ENCODE measurements at places on chromosomes 11 and 22.

DNA sequence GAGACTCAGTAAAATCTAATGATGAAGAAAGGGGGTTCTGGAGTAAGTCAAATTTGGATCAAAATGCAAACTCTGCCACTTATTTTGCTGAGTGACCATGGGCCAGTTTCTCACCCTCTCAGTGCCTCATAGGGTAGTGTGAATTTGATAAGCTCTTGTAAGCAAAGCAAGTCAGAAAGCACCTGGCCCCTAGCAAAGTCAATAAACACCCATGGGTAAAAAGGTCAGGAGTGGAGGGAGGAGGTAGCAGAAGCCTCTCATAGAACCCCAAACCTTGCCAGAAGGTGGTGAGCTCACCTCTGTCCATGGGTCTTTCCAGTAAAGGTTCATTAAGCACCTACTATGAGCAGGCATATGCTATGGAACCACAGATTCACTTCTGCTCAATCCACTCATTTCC, 18.5 kb upstream of the CACNG2 start:
- no peak for DNase-seq

DNA sequence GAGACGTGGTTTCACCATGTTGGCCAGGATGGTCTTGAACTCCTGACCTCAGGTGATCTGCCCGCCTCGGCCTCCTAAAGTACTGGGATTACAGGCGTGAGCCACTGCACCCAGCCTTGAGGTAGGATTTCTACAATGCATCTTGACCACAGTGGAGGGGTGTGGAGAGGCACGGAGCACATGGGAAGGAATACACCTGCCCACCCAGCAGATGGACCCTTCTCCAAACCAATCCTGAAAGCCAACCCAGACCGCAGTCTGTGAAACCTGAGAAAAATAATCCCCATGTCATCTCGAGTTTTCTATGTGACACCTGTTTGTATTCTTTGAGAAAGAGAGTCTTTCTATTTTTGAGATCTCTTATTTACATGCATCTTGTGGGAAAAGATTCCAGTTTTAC, 32.5 kb downstream of the LGR4 start:
- DNase-seq: no peak

DNA sequence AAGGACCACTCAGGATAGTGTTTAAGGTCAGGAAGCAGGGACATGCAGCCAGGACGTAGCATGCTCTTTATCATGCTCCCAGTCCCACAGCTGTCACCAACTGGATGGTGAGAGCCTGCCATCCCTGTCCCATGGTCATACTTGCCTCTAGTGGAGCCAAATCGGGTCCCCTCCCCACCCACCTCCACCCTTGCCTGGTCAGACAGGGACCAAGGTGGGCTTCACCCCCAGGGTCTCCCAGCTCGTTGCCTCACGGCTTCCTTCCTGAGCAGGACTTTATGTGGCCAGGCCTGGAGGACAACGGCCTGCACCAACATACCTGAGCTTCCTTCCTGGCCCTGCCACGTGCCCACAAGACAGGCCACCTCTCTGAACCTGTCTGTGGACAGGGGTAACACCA, 19.8 kb downstream of the A4GALT start:
- no peak for DNase-seq

DNA sequence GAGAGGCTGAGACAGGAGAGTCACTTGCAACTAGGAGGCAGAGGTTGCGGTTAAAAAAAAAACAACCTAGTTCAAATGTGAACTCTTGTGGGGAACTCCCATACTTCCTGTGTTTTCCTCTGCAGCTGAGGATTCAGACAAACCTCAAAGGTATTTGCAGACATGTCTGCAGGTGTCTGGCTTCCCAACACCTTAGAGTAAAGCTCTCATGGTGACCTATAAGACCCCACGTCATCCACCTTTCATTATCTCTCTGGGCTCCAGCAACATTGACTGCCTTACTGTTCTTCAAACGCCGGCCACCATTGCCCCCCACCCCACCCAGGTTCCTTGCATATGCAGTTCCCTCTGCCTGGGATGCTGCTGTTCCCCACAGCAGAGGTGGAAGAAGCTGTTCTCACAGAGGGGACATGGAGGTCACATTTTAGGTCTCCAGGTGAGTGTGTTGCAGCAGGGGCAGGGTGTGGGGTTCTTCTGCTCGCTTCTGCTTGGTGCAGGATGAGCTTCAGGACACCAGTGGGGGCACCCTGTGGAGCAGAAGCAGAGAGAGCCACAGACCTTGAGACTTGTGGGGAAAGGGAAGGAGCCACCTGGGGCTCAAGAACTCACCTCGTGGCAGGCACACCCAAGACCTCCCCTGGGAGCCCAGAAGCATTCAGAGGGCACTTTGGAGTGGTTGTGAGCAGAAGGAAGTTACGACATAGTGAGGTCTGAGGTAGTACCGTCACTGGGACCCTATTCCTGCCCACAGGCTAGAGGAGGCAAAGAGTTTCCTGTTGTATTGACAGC, 203.2 kb downstream of the CSNK2A3 start:
- DNase-seq: peak; percentile 18

GRCh38 chr11:103907548-103908455, 128.6 kb upstream of the DDI1 start:
- peak; percentile 11 for DNase-seq

- DNase-seq: no peak
Observed at GRCh38 chr22:50699001-50699755, 26.6 kb downstream of the SHANK3 start.

DNA sequence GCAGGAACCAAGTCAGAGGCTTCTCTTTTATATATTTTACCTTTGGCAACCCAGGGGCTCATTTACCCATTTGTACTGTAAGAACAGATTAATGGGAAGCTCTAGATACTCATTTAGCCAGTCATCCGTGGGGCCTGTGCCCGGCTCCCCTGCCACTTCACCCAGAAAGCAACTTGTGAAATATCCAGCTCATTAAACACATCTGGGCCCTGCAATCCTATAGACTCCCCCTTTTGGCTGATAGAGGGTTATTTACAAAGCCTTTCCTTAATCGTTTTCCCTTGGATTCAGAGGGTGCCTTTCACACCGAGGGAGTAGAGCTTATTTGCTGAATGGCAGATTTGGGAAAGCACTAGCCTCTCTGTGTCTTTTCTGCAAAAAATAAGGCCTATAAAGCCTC, 118.7 kb upstream of the SORL1-AS1 start:
- no peak for DNase-seq

- no peak for DNase-seq
Observed at GRCh38 chr11:130700092-130700491, 216.2 kb downstream of the SNX19 start.

- DNase-seq: no peak
Observed at GRCh38 chr11:119505861-119506260, 82.9 kb upstream of the THY1 start.

DNA sequence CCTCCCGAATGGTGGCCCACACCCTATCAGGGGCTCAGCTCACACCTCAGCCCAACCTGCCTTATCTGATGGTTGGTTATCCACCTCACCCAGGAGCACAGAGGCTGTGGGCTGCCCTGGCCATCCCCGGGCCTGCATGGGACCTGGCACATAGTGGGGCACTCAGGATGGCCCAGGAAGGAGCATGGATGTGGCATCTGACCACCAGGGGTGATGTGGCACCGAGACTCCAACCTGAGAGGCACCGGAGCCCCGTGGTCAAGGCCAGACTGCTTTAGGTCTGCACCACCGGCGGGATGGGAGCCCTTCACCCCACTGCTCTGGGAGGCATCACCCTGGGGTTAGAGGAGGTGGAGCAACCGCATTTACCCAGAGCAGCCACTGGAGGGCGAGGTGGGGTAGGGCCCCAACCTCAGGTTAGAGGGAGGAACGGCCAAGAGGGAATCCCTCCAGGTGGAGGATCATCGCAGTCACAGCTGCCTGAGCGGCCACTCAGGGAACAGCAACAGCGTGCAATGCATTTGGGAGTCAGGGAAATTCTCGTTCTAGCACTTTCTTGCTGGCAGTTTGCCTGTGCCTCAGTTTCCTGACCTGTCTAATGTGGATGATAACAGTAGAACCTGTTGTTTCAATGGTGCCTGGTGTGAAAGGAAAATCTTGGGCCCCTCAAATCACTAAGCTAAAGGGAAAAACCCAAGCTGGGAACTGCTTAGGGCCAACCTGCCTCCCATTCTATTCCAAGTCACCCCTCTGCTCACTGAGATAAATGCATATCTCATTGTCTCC, 52.9 kb upstream of the CARS1 start:
- peak; percentile 79 for DNase-seq

GRCh38 chr22:39806109-39806508, 87.5 kb downstream of the ENTHD1 start:
- no peak for DNase-seq

- peak; percentile 65 for DNase-seq
Observed at GRCh38 chr22:50399751-50400331, 56.7 kb downstream of the PPP6R2 start.

DNA sequence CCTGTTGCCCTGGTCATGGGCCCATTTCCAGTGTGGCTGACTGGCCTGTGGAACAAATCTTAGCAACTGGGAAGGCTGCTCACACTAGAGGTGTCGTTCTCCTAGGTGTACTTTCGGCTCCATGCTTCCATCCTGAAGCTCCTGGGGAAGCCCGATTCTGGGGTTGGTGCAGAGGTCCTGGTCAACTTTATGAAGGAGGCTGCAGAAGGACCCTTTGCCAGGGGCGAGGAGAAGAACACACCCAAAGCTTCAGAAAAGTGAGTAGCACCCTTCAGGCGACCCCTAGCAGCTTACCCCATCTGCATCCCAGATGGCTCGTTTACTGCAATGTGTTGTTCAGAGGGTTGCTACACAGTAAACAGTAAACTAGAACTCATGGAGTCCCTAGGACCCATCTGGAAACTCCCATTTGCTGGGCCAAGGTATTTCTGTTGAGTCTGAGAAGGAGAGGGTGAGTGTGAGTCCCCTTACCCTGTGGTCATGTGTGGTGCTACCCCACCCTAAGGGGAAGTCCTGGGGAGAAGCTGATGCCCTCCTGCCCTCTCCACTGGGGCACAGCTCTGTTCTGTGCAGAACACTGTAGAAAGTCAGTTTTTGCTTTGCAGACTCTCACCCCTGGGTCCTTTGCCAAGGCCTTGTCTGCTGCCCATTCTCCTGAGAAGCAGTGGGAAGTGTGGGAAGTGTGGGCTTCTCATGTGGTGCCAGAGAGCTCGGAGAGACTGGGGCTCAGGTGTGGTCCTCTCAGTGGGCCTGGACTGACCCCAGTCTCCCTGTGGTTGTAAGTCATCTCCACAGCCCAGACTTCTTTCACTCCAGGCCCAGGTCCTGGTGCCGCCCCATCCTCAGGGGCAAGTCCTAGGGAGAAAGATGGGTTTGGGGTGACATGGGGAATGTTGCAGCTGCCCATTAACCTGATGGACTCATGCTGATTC, 85.0 kb downstream of the CABIN1 start:
- DNase-seq: no peak

DNA sequence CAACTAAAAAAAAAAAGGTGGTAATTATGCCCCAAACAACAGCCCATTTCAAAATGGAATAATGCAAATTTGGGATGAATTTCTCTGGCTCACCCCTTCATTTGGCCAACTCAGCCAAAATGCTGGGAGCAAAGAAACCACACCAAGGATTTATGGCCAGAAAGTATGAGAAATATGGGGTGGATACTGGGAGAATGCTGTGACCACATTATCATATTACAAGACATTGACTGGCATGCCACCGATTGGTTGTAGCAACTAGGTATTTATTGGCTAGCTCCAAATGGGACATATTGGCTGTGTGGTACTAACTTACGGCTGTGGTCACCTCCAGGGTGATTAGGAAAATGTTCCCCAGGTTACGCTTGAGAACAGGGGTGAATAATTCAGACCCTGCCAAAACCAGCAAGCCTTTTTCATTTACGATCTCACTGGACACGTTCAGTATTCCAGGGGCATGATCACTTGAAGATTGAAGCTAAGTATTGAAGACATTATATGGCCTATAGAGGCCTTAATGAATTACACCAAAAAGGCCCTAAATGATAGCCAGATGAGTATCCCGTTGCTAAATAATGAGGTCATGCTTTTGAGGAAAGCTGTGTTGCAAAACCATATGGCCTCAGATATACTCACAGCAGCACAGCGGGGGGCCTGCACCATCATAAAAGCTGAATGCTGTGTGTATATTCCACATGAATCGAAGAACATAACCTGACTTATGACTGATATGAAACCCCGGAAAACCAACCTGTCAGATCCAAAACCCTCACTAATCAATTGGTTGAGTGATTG, 3.8 kb upstream of the FDX1 start:
- no peak for DNase-seq

DNA sequence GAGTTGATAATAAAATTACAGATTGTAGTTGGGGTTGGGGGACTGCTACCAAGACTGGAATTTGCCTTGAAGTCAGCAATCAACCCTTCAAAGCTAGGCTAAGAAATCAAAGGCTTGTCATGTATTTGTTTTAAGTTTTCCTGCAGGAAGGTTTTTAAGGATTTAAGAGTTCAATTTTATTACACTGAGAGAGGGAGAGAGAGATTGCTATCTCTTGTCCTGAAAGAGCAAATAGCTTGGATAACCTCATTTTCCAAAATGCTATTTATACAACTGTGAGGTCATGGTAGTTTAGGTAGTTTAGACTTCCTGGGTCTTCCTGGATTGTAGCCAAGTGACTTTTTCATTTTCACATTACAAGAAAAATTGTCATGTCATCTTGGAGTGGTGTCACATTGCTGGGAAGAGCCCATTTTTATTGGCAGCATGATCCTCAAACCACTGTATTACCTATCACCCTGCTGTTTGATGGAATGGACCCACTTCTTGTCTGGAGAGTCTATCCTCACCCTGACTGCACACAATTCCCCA, 10.1 kb upstream of the PRSS23 start:
- DNase-seq: peak; percentile 30

- DNase-seq: no peak
Observed at GRCh38 chr22:50481440-50482106, at the start of gene ADM2. Gene ADM2 (plus strand): TSS chr22:50481543. CDS start chr22:50481848, 305 bp downstream.

GRCh38 chr11:127531167-127531566, 530.6 kb upstream of the KIRREL3 start:
- no peak for DNase-seq

DNA sequence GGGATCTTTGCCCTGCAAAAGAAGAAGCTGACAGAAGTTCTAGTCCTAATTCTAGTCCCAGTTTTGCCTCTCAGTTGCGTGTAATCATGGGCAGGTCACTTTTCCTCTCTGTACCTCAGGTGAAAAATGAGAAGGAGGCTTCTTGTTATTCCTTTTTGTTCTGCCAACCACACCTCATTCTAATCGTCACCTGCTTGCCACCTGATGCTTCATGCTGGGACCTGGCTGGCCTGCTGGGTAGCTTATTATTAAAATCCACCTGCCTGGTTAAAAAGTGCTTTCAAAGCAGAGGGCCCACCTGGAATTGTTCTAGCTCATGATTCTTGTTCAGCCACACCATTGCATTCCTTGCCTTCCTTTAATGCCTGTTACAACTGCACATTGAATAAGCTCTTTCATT, 8.4 kb upstream of the ALG8 start:
- no peak for DNase-seq

DNA sequence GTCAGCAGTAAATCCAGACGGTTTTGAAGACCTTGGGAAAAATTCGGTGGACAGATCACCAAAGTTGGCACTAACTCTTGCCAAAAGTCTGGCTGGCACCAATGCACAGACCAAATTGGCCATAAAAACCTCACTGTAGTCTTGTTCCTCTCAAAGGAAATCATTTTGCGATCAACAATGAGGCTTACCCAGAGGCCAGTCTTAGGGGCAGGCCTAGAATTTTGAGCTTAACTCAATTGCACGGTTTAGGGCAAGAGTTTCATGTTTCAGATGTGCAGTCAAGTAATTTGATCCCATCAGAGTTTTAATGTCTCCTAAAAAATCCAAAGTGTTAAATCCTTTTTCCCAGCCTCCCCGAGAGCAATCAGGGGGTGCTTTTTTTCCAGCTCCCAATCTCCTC, 19.0 kb downstream of the MPPED2 start:
- DNase-seq: no peak

- no peak for DNase-seq
Observed at GRCh38 chr22:37305887-37306286, 23.6 kb downstream of the CYTH4 start.
